ENCODE measurements at places on chromosomes 7 and 10. TPM values are rescaled to one million over a fixed set of nuclear protein-coding genes. Genes with fewer than 3 reads are reported as not detected.

Gene TRIM73
- total RNA-seq, result 0.48 TPM

DNA sequence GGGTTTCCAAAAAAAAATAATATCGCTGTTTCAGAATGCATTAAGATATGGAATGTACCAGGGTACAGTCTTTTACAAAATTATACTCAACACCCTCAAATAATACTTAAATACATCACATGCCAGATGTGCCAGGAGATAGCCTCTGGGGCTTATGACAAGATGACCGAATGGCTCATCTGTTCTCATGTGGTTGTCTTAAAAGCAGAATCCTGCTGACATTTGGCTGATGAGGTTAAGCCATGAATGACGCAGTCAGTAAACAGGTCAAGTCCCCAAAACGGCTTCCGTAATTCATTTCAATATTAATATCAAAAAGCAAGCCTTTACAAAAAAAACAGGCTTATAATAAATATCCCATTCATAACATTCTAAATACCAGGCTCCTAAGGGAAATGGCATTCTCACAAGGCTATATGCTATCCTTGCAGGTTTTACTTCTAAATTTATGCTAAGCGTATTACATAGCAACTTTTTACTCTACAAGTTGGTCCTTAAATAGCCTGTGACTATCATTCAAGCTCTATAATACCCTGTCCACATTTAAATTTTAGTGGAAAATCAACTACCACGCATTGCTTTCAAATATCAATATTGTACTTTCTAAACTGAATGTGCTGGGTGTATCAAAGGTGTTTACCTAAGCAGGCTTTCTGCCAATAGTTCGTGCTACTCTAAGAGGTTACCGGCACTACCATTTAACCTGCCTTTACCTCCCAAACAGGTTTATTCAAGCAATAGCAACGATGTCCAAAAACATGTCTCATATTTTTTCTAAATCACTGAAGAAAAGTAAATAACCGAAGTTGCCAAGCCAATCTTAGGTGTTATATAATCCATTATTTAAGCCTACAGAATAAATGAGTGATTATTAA is 15.6 kb downstream of the SMURF1 start:
- no peak for DNase-seq

GRCh38 chr10:62250594-62251198 is 17.9 kb downstream of the RTKN2 start:
- DNase-seq, result no peak

DNA sequence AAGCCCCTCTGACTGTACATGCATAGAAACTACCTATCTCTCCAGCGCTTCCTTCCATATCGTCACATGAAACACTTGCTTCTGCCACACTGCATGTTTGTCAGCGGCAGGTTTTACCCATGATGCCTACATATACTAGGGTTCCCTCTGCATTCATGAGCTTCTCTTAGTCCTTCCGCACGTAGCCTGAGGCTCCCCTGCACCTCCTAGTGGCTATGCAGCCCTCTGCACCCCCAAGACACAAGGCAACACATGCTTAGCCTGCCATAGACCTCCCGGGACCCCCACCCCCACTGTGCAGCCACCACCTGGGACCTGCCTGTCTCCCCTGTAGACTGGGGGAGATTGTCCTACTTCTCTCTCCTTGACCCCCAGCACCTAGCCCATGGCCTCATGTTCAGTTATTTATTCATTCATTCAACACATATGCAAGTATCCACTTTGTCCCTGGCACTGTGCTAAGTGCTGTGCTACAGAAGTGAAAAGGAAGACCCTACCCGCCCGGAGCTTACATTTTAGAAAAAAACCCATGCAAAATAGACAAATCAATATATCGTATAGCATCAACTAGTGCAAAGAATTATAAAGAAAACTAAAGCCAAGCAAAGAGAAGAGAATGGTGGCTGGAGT is 23.5 kb downstream of the TMEM273 start:
- DNase-seq, result no peak

Gene NAT16
- not detected for total RNA-seq

DNA sequence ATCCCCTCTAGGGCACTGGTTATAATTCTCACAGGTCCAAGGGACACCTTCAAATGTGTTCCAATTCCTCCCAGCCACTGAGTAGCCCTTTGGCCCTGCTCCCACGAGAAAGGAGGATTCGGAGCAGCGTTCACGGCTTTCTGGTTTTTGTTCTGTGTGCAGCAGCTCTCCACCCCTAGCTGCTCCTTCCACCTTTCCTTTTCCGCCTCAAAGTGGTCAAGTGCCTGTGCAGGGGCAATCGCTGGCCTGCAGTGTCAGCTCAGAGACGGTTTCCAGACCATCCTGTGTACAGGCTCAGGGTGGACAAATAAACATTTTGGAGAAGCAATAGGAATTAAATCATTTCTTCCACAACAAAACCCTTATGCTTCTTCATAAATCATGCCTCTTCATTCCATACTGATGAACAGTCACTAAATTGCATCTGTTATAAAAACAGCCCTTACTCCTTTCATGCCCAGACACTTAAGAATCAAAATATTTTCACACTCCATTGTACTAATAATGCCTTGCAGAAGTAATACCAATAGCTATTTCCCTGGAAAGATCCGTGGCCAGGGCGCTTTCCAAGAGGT is 1.1 kb downstream of the KIAA1549 start:
- DNase-seq, result no peak

Gene FXYD4
- total RNA-seq, result not detected

Gene ITGA8
- 4.9 TPM for total RNA-seq

DNA sequence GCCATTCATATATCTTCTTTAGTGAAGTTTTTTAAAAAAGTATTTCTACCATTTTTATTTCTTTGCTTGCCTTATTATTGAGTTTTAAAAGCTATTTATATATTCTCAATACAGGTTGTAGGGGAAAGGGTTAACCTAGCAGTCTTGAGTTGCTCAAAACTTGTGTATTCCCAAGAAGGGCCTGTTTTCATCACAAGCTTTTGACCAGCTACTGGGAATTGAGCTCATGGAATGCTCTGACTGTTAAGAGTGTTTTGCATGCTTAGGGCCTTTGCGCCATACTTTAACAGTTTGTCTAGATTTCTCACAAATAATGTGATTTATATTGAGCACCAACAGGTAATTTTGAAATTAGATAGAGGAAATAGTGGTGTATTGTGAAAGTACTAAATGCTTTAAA is 72.0 kb upstream of the CALCR start:
- DNase-seq, result no peak

DNA sequence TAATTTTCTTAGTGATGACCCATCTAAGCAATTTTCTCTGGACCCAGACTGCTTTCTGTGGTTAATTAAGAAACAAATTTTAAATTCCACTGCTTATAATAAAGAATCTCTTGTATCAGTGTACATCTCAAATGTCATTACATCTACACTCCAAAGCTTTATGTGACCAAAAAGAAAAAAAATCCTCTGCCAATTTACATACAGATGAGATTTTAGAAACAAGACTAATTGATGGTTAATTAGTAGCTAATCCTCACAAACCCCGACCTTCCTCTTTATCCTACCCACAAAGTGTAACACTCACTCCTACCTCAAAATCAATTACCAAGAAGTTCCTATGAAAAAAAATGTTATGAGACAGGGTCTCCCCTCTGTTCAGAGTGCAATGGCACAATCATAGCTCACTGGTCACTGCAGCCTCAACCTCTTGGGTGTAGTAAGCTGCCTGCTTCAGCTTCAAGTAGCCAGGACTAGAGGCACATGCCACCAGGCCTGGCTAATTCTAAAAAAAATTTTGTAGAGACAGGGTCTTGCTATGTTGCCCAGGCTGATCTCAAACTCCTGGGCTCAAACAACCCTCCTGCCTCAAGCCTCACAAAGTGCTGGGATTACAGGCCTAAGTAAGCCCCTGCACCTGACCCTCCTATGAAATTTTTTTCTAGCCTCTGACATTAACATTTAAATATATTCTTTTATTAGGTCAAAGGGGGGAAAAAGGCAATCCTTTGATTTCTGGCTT is 14.8 kb downstream of the KIF5B start:
- no peak for DNase-seq

DNA sequence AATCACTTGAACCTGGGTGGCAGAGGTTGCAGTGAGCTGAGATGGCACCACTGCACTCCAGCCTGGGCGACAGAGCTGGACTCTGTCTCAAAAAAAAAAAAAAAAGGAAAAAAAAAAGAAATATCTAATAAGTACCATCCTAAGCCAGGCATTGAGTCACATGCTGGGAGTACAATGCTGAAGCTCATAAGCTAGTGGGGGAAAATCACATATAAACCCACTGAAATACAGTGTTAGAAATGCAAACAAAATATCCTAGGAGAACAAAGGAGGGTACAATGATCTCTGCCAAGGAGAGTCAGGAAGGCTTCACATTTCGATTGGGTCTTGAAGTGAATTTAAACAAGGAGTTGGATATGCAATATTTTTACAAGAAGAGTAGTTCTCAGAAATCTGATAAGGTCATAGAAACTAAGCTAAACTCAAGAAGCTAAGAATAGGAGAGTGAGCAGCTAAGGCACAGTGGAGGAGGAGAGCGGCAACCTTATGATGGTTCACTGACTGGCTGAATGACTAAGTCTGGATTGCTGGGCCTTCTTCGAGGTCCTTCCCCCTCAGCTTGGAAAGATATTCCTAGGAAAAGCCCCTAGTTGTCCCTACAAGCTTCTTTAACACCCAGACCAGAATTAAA is 115.5 kb downstream of the PHTF2 start:
- no peak for DNase-seq

Gene KCNMA1
- 3.5 TPM for total RNA-seq

DNA sequence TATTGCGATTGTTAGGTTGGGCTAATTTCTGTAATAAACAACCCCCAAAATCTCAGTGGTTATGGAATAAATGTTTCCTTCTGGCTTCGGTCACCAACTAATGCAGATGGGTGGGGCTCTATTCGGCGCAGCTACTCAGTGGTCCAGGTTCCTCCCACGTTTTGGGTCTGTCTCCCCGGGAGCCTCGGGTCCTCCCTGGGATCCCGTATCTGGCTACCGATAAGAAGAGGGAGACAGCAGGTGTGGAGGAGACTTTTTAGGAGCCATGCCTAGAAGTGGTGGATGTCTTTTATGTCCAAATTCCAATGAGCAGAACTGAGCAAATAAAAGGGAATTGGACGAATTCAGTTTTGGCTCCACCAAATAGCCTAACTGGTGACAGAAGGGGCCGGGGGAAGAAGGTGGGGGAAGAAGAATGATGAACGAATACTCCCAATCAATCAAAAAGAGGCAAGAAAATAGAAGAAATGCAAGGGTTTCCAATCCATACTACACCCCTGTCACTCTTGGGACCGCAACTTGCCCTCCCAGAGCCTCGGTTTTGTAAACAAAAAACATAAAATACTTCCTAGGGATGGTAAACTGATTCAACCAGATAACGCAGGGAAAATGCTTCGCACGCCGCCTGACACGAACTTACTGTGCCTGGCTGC is 498 bp upstream of the C10orf53 start:
- DNase-seq, result no peak

DNA sequence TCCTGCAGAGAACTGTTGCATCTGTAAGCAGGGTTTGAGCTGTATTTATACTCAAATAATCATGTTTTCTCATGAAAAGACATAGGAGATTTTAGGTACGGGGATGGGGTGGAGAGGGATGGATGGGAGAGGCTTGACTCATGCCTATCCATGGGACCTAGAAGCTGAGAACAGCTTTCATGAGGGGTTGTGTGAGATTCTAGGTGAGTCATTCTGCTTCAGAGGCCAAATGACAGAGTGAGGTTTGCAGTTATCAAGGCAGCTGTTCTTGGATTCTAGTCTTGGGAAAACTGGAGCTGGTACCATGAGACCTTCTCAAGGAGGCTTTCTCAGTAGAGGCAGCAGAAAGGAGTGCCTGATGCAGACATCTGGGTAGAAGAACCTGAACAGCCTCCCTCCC is 746.9 kb downstream of the TYW1 start:
- DNase-seq, result no peak

Gene CNPY1
- not detected for total RNA-seq

- DNase-seq, result no peak
Measured at GRCh38 chr7:141409801-141410329, 141.3 kb upstream of the AGK start.

Gene FAM25C
- not detected for total RNA-seq

DNA sequence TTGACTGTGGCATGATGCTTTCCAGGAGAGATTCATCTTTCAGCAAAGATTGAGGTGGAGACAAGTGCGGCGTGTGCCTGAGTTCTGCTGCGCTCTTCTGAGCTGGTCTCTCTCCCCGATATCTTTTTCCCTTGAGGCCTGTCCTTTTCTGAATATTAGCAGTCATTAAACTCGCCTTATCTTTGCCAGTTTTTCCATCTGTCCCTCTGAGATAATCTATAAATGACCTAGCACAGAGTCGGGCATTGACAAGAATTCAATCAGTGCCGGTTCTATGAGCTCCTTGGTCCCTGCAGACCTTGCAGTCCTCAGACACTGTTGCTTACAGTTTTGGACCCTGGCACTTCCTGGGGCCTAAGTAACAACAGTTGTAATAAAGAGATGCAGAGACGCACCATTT is 89.7 kb upstream of the IKZF1 start:
- DNase-seq, result no peak

DNA sequence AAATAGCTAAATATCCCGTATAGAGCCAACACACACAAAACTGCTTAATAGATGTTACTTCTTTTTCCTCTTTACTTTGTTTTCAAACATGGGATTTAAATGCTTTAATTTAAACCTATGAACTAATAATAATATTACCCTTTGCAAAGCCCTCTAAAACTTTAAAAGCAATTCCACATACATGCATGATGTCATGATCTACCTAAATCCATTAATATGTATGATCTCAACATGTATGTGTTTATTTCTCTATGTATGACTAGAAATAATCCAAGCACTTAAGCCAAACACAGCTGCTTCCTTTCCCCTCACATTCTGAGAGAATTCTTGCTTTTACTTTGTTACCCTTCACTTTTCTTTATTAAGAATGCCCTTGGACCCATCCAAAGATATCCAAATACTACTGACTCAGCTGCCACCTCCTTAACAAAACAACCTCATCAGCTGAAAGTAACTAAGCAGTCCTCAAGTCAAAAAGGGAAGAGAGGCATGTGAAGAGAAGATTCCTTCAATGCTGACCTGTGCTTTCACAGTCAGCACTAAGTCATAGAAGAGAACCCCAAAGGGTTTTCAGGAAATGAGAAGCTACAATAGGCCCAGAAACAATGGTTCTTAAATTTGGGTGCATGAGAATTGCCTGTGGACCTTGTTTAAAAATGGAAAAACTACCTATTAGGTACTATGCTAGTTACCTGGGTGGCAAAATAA is 266.4 kb upstream of the LRGUK start:
- no peak for DNase-seq
